Hepatic stellate cell (primary cell): ENCODE measurements at places on chromosomes 6 and 20.

DNA sequence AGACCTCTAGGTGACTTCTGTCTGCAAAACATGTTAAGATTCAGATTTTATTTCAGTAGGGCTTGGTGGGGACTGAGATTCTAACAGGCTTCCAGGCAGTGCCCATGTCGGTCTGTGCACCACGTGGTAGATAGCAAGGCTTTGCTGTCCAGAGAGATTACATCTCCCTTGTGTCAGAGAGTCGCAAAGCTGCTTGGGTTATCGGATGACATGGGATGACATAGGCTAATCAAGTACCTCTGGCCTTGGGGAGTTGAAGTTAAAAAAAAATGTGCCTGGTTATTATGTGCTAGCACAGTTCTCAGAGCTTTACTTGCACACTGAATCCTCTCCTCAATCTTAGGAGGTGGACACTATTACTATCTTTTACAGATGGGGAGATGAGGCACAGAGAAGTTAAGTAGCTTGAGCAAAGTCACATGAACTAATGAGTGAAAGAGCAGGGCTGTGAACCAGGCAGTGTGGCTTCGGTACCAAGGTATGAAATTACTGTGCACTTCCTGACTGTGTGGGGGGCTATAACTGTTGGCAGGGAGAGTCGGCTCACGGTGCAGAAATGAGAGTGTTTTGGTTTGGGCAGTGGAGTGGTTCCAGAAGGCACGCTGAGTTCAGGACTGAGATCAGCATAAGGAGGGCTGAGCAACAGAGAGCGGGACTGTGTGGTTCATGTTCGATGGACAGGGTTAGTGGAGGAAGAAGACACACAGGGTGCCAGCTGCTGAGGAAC, 41.1 kb downstream of the FARS2 start:
- DNase-seq, result no peak

- no peak for DNase-seq
These were observed 247.5 kb upstream of the RNF217 start for GRCh38 chr6:124714728-124715127.

GRCh38 chr6:124995645-124996325, 33.5 kb downstream of the RNF217 start:
- no peak for DNase-seq

GRCh38 chr20:33401921-33402369, 626 bp upstream of the CDK5RAP1 start:
- DNase-seq, result no peak

- no peak for DNase-seq
These were observed 8.6 kb downstream of the SULF2 start for GRCh38 chr20:47776639-47777038.

DNA sequence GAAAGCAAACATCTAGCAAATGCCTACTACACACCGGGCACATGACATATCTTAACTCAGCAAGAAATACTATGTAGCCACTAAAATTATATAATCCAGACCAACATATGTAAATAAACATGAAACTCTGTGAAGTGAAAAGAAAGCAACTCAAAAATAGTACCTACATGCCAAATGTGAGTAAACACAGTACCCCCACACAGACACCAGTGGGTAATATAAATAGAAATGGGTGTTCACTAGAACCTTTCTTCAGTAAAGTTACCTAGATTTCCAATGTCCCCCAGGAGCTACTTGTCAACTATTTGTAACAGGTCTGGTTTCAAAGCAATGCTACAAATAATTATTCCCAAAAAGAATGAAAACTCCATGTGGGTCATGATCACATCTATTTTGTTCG, 25.5 kb downstream of the TRERF1 start:
- DNase-seq, result no peak

- no peak for DNase-seq
These were observed 79.3 kb upstream of the AGPAT4 start for GRCh38 chr6:161353208-161353613.

GRCh38 chr6:133184798-133185372, 56.3 kb upstream of the EYA4 start:
- DNase-seq, result no peak

- no peak for DNase-seq
These were observed 354.5 kb upstream of the SYNCRIP start for GRCh38 chr6:85997206-85997605.

- no peak for DNase-seq
These were observed 1.8 kb downstream of the PKIG start for GRCh38 chr20:44584162-44584561.

DNA sequence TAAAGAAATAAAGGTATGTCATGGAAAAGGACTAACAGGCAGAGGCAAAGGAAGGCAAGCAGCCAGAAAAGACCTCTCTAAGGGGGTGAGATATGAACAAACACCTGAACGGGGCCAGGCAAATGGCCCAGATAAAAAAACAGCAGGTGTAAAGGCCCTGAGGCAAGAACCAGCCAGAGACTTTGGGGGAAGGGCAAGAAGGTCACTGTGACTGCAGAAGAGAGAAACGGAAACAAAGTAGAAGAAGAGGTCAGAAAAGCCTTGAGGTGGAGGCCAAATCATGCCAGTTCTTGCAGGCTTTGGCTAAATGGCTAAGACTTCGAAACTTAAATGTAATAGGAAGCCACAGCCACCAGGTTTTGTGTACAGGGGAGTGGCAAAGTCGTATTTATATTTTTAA, 30.8 kb downstream of the KIF16B start:
- no peak for DNase-seq

DNA sequence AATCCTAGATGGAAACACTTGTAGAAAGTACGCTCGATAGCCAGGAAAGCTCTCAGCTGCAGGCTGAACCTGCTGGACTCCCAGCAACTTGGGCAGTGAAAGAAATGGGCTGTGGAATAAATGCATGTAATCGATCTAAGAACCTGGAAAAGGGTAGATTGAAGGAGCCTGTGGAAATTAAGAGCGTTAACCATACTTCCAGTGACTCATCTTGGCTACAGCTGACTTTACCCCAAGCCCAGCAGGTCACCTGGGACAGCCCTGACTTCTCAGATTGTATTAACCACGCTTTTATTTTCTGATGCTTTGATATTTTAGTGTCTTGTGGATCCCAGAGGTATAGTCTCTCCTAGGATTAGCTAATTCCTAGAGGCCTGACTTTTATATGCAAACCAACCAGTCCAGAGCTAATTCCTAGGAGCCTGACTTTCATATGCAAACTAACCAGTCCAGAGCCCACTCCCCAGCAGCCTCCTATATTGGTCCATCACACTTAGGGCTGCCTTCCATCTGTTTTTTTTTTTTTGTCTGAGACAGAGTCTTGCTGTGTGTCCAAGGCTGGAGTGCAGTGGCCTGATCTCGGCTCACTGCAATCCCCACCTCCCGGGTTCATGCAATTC, 86.3 kb downstream of the GMPR start:
- DNase-seq, result no peak

DNA sequence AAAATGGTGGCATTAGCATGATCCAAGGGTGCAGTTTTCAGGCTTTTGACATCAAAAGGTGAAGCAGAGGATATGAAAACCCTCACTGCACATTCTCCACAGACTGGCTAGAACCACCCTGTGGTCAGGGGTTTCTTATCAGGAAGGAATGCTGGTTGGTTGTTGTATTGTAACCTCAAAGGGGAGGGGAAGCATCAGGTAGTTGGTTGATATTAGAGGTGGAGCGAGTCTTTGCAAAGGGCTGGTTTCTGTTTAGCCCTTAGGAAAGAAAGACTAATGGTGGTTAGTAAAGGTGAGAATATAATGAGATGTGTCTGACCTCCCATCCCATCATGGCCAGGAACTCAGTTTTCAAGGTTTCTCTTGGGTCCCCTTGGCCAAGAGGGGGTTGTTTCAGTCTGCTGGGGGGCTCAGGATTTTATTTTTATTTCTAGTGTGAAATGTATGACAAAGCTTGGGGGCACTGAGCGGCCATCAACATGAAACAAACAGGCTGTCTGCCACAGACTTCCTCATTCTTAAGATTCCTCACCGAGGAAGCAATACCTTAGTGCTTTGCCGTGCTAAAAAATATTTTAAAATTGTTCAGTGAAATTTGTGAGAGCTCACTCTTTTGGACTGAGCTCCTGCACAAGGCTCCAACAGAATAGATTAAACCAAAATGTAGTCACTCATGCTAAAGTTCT, 47.5 kb upstream of the PROKR2 start:
- DNase-seq, result no peak
